ENCODE measurements at places on chromosomes 5 and 9.

- no peak for DNase-seq
Measured at GRCh38 chr5:1118231-1118698, 6.4 kb upstream of the SLC12A7 start.

DNA sequence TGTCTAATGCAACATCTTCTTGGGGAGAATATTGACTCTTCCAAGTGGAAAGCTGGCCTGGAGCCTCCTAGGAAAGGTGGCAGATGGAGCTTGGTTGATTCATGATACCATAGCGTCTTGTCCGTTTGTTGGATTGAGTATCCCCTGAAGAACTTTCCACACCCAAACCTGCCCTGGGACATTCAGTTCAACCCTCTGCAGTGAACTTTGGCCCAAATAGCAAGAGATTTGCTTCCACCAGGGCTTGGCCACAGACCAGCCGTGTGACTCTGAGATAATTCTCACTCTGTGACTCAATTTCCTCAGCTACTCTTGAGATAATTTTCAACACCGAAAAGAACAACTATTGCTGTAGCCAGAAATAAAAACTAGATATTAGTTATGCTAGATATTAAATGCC is 108.0 kb upstream of the RAD23B start:
- no peak for DNase-seq

GRCh38 chr9:16303506-16303905 is 567.0 kb downstream of the BNC2 start:
- no peak for DNase-seq

DNA sequence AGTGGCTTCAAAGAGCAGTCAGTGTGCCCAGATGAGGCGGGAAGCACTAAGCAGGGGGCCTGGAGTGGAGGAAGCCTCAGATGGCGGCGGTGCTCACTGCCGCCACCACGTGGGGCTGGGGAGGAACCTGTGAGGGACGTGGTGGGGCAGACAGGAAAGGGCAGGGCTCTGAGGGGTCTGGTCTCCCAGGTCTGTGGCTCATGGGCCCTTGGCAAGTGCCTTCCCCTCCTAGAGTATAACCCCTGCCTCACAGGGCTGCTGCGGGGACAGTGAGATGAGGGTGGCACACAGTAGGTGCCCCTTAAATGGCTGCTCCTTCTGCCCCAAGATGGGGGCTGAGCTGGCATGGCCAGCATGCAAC is 26.6 kb downstream of the NR5A1 start:
- DNase-seq: no peak

DNA sequence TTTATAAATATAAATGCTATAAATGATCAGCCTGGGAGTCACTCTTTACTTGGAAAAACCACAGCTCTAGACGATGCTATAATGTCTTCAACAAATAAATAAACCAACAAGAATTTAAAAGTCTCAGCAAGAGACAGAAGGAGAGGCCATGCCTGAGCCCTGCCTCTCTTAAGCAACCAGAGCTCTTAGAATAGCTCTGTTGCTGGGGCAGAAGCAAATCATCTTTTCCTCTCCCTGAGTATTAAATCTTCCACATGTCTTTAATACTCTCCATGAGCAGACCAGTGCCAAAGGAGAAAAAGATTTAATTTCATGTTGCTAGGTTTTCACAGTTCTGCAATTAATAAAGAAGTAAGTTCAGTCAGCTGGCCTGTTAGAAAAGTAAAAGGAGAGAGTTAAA is 408.0 kb upstream of the SLC30A5 start:
- DNase-seq: no peak

DNA sequence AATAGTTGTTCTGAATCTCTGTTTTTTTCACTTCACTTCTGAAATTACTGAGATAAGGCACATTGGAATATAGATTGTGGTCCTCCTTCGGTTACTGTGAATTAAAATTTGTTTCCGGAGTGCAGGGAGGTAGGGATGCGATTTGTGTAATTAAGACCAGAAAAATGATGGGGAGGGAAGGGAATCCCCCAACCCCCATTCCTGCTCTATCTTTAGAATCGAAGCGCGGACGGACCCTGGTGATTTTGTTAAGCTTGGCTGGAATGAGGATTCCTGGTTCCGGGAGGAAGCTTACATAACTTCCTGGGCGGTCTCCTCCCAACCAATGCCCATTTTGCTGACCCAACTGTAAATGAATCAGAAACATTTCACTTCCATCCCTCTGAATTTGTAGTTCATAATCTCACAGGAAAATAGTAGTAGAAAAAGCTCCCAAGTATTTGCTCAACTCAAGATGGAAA is 220.1 kb upstream of the MSX2 start:
- no peak for DNase-seq

DNA sequence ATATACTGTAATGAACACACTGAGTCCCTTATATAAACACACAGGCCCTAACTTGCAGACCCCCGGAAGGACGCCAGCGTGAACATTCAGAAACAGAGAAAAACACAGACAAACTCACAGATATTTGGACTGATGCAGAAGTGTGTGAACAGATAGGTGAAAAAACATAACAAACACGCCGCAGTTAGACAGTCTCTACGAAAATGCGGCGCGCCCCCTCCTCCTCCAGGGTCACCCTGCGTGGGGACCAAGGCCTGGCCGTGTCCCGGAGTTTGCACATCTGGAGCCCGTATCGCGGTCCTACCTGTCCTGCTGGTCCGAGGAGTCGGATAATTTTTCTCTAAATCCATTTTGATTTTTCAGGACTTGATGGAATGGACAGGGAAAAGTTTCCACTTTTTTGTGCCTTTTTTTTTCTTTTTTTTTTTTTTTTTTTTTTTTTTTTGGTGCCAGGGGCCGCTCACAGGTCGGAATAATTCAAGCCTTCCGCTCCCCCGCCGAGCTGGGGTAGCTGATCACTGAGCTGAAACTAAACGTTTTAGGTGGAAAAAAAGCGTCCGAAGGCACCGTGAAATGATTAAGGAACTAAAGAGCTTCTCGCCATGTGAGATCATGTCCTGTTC is at the start of gene PAX5:
PAX5 (minus strand) TSS at position 587 of the 623 bp plus-strand sequence; CDS start at position 350, 237 bp downstream.
- DNase-seq: no peak

DNA sequence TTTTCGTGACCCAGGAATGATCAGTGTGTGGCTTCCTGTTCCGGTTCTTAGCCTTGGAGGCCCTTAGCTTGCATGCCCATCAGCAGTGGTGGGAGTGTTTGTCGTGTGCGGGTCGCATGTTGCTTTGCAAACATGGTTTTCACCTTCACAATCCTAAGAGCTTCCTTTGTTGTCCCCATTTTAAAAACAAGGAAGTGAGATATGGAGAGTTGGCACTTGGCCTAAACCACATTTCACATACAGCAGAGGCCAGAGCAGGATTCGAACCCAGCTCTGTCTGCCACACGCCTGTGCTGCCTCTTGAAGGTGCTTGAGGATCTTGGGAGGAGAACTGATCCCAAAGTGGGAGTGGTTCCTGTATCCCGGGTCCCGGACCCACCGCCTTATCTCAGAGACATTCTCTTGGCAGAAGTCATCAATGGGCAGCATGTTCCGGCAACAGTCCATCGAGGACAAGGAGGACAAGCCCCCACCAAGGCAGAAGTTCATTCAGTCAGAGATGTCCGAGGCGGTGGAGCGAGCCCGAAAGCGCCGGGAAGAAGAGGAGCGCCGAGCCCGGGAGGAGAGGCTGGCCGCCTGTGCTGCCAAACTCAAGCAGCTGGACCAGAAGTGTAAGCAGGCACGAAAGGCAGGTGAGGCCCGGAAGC is 38.2 kb upstream of the POMT1 start:
- no peak for DNase-seq

GRCh38 chr5:131423056-131423455 is 159.2 kb downstream of the CDC42SE2 start:
- no peak for DNase-seq

GRCh38 chr9:129806061-129806460 is 3.1 kb downstream of the TOR1B start:
- DNase-seq: no peak

- peak; percentile 46 for DNase-seq
Measured at GRCh38 chr9:97615439-97616072, 17.6 kb downstream of the TSTD2 start.

DNA sequence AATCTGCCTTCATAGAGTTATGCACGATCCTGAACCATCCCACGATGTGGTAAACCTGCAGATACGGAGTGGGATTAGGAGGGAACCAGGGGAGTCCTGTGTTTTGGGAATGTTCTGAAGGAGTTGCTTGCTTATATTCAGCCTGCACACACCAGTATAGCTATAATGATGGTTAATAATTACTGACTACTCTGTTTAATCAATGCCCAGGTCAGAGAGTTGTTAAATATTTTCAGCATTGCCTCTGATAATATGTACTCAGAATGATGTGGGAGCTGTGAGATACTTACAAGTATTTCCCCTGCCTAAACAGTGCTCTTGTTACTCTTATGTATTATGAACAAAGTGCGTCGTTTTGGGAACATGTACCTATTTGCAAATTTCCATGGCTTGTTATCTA is 34.8 kb upstream of the STK32A start:
- no peak for DNase-seq

- no peak for DNase-seq
Measured at GRCh38 chr9:37471942-37472684, 6.9 kb upstream of the ZBTB5 start.

GRCh38 chr9:79300068-79300467 is 271.7 kb upstream of the TLE4 start:
- DNase-seq: no peak

GRCh38 chr9:117232281-117232680 is 182.6 kb downstream of the ASTN2 start:
- no peak for DNase-seq

DNA sequence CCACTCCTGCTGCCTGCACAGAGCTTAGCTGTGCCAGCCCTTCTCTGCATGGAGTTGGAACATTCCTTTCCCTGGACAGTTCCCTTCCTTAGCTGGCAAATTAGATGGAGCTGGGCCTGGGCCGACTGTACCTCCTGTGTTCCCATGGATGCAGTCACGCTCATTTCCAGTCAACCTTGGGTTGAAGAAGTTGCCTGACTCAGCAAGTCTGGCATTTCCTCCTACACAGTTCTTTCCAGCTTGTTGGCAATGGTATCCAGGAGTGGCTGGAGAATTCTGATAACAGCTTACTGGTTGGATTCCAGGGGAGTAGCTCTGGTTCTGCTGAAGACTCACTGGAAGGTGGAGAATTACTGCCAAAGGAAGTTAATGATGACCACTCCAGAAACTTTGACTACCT is 9.2 kb upstream of the TAF1L start:
- no peak for DNase-seq

- no peak for DNase-seq
Measured at GRCh38 chr5:109838157-109838556, 148.4 kb downstream of the MAN2A1 start.

GRCh38 chr9:133379153-133380086 is 3.3 kb downstream of the STKLD1 start:
- DNase-seq: no peak

DNA sequence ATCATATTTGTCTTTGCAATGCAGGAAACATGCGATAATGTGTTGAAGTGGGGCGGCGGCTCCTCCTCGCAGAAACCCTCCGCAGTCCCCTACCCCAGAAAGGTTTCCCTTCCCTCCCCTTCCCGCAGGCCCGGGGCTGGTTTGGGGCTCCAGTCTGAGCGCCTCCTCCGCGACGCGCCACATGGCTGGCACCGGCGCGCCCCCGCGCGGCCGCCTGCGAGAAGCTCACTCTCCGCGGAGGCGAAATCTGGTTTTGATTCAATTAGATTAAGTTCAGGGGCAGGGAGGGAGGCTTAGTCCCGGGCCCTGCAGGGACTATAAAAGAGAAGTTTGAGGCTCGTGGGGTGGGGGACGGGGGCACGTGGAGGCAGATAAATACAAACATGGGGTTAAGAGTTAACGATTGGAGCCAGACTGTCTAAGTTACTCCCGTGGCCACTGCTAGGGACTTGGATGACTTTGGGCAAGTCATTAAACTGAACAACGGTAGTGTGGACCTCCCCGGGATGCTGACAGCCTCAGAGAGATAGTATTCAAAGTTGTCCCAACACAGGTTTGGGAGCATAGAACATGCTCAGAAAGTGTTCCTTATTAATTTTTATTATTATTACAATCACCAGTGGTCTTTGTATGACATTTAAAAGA is 69.4 kb downstream of the MSX2 start:
- peak; percentile 49 for DNase-seq

GRCh38 chr5:113026211-113026610 is 49.6 kb downstream of the DCP2 start:
- no peak for DNase-seq

- peak; percentile 5 for DNase-seq
Measured at GRCh38 chr9:2116073-2116472, 100.9 kb downstream of the SMARCA2 start.

GRCh38 chr5:5040712-5041111 is 99.4 kb upstream of the ADAMTS16 start:
- no peak for DNase-seq

DNA sequence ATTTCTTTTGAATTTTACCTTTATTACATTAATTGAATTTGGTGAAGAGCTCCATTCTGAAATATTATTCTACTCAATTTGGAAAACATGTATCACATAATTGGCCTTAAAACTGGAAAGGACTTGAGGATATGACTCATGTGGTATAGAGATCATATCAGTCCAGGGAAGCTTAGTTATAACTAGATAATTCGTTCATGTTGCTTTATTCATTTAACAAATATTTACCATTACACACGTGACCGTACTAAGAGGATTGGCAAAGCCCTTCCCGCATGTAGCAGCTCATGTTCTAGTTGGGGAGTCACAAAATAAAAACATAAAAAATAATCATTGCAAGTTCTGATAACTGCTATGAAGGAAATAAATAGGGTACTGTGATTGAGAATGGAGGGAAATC is 1816.5 kb downstream of the MAT2B start:
- DNase-seq: no peak

DNA sequence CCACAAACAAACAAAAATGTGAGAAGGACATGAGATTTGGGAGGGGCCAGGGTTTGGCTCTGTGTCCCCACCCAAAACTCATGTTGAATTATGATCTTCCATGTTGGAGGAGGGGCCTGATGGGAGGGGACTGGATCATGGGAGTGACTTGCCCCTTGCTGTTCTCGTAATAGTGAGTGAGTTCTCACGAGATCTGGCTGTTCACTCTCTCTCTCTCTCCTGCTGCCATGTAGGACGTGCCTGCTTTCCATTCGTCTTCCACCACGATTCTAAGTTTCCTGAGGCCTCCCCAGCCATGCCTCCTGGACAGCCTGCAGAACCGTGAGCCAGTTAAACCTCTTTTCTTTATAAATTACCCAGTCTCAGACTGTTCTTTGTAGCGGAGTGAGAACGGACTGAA is 118.7 kb downstream of the RXRA start:
- no peak for DNase-seq

DNA sequence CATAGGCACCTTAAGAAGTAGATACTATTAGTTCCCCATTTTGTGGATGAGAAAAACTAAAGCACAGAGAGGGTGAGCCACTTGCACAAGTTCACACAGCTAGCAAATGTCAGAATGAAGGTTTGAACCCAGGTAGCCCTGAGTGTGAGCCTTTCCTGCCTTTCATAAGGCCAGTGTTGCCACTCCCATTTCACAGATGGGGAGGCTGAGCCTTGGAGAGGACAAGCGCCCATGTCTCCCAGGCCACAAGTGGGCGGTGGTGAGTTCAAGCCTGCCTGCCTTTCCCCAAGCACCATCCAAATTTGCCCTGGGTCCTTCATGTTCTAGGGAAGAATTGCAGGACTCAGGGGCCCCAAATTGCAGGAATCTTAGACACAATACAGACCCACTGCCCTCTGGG is 50.6 kb downstream of the LHX2 start:
- DNase-seq: no peak

All from stimulated activated CD4-positive, alpha-beta T cell treated with anti-CD3 and anti-CD28 coated beads, Interleukin-2, amount 100 ng/mL, for 24 hours (primary cell).